ENCODE measurements at places on chromosomes 12 and 14.

DNA sequence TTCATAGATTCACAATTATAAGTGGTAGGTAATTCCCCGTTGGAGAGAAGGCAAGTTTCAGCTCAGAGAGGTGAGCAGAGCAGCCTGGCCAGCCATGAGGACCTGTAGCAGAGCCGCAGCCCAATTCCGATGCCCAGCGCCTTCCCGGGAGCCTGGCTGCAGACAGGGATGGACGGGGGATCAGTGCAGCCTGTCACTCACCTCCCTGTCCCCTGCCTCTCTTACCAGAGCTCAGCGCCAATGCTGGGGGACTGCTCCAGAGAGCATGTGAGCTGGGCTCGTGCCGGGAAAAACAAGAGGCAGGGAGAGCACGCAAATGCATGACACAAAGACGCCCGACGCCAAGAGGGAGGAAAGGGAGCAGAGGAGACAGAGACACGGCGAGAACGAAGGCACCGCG, 231.9 kb downstream of the BCL11B start:
- DNase-seq: no peak

- DNase-seq: no peak
These were observed 213.1 kb upstream of the FLRT2 start for GRCh38 chr14:85316701-85317410.

GRCh38 chr14:24875203-24875838, 174.6 kb downstream of the STXBP6 start:
- DNase-seq: no peak

DNA sequence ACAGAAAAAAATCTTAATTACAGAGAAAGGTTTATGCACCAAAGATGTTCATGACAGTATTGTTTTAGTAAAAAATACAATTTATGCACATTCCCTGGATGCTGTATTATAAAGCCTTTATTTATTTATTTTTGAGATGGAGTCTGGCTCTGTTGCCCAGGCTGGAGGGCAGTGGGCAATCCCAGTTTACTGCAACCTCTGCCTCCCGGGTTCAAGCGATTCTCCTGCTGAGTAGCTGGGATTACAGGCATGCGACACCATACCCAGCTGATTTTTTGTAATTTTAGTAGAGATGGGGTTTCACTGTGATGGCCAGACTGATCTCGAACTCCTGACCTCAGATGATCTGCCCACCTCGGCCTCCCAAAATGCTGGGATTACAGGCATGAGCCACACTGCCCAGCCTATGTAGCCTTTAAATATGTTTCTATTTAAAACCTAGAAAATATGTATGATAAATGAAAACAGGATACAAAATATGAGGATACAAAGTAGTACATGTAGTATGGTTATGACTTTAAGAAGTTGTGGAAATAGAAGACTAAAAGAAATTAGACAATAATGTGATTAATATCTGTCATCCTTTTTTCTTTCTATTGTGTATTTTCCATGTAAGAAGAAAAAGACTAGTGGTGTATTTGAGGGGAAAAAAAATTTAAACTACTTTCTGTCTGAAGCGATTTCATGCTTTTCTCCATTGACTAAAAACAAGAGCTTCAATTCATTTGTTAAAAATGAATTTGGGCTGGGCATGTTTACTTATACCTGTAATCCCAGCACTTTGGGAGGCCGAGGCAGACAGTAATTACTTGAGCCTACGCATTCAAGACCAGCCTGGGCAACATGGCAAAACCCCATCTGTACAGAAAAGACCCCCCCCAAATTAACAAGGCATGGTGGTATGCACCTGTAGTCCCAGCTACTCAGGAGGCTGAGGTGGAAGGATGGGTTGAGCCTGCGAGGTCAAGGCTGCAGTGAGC, 13.1 kb downstream of the ATF1 start:
- DNase-seq: no peak

DNA sequence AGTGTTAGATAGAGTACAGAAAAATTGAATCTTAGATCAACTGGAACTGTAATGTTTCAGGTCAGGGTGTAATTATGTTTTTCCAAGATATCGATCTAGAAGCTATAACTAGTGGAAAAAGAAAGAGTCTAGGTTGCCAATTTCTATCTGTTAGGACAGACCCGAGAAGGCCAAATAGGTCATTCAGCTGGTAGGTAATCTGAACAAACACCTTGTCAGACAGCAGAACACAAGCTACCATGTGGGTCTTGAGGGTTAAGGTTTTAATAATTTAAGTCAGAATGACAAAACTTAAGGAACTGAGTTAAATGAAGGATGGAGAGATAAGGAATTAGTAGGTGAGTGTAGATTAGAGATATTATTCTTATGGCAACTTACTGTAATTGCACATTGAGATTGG, 44.9 kb upstream of the KCNMB4 start:
- DNase-seq: no peak

DNA sequence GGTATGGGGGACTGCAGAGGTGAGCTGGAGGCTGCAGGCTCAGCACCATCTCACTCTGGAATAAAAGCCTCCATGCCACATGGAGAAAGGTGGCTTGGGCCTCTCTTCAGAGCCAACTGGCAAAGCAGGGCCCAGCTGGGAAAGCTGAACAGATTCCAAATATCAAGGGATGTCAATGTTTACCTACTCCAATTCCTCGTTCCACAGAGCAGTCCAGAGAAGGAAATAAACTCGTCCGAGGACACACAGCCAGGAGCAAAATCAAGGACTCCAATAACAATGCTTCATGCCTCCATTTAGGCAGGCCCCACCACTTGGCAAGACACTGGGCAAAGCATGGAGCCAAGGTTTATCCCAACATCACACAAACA, 36.3 kb upstream of the PNMA1 start:
- DNase-seq: no peak

- DNase-seq: no peak
These were observed 27.4 kb upstream of the PAPLN start for GRCh38 chr14:73209953-73210352.

GRCh38 chr12:55446326-55446725, 2.5 kb downstream of the OR6C2 start:
- no peak for DNase-seq

- peak; percentile 50 for DNase-seq
These were observed 2.3 kb upstream of the NOP2 start for GRCh38 chr12:6570264-6570887.

GRCh38 chr12:98372340-98373024, 142.9 kb upstream of the TMPO start:
- no peak for DNase-seq

DNA sequence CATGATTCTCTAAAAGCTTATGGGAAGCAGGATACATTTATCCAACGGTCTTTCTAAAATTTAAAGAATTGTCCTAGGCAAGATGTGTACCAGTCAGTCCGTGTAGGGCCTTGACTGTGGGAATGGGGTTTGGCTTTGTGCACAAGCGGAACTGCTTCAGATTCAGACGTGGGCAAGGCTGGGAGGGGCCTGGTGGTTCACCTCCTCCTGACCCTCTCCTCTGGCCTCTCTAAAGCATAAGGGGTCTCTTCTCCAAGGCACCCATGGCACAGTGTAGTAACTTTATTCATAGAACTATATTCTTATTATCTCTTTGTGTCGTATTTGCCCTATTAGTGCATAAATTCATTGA, 121.2 kb upstream of the PTPRB start:
- no peak for DNase-seq

GRCh38 chr14:104593241-104593701, 11.3 kb downstream of the TMEM179 start:
- DNase-seq: no peak

DNA sequence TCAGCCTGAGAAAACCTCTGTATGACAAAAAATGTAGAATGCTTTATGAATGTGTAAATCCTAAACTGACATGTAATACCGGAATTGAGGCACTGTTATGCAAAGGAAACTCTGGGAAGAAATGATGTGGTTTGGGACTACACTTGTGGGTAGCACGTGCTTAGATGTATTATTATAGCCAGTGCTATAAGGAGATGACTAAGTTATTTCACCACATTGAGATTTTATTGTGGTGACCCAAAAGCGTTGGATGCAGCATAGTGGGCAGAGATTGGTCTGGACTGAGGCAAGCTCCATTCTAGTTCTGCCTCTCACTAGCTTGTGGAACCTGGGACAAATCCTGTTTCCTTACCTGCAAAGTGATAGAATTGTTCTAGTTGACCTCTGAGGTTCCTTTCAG, 172.2 kb downstream of the SNAPC1 start:
- no peak for DNase-seq

GRCh38 chr14:101222362-101223070, 319.0 kb upstream of the RTL1 start:
- DNase-seq: no peak

DNA sequence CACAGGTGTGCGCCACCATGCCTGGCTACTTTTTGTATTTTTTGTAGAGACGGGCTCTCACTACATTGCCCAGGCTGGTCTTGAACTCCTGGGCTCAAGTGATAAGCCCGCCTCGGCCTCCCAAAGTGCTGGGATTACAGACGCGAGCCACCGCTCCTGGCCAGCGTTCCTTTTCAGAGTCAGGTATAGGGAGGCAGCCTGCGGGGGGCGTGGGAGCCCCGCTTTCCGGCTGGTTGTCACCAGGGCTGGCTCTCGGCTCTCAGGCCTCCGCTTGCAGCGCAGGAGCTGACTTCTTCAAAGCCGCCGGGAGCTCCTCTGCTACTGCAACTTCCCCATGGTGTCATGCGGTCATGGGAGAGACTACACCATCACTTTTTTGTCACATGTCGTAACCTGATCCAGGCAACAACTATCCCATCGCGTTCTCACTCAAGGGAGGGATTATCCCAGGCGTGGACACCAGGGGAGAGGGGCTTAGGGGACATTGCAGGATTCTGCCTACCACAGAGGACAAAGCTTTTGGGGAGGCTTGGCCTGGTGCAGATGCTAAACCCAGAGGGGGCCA, 129.4 kb downstream of the SCARB1 start:
- DNase-seq: no peak

DNA sequence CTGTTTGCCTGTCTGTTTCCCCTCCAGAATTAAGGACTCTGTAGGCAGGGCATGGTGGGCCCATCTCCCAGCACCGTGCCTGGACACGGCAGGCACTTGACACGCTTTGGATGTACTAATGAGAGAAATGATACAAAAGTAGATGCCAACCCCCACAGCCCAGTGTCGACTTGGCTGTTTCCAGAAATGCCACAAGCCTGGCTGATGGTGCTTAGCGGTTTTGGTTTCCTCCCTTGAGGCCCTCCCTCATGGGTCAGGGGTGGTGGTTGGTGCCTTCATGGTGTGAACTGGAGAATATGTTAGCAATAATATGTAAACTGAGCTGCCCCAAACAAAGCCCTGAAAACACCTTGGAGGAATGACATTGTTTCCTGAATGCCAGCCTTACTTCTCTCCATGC, 55.5 kb upstream of the ESRRB start:
- DNase-seq: no peak

DNA sequence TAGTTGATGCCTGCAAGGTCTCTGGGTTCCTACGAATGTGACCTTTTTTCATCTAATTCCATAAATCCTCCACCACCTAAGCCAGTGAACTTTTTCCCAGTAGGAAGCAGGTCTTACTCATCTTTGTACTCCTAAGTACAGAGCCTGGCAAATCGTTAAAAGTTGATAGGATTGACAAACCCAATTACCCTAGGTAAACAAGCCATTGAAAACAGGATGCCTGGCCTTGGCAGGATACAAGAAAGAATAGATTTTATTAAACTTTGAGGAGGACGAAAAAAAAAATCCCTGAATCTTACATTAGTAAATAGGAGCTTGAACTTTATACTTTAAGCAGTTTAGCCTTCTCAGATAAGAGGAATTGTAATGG, 5.6 kb downstream of the TBPL2 start:
- no peak for DNase-seq

- no peak for DNase-seq
These were observed 12.4 kb downstream of the REM2 start for GRCh38 chr14:22895402-22895801.

- DNase-seq: no peak
These were observed 913.7 kb downstream of the RPS29 start for GRCh38 chr14:48672506-48672905.

GRCh38 chr12:75641031-75641780, 129.8 kb upstream of the KRR1 start:
- no peak for DNase-seq

- no peak for DNase-seq
These were observed 21.2 kb downstream of the POLR3B start for GRCh38 chr12:106378788-106379187.

GRCh38 chr14:45698462-45699134, 445.6 kb upstream of the MIS18BP1 start:
- no peak for DNase-seq

DNA sequence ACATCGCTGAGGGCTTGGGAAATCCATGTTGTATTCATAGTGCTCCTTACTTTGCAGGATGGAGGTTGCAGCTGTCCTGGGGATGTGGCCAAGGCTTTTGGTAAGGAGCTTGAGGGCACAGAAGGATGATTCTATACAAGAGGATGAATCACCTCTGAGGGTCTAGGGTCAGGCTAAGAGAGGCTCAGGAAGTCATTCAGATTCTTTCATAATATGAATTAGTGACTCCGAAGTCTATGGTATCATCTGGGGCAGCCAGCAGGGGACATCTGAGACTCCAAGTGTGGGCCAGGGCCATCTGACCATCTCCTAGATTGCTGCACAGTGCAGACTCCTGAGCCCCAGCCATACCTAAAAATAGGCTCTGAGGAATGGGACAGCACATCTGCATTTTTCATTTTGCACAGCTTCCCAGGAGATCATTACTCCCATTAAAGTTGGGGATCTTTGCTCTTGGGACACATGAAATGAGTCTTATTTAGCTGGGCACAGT, 4.8 kb downstream of the GMPR2 start:
- no peak for DNase-seq

GRCh38 chr12:10372559-10372958, 17.3 kb downstream of the KLRK1 start:
- no peak for DNase-seq

DNA sequence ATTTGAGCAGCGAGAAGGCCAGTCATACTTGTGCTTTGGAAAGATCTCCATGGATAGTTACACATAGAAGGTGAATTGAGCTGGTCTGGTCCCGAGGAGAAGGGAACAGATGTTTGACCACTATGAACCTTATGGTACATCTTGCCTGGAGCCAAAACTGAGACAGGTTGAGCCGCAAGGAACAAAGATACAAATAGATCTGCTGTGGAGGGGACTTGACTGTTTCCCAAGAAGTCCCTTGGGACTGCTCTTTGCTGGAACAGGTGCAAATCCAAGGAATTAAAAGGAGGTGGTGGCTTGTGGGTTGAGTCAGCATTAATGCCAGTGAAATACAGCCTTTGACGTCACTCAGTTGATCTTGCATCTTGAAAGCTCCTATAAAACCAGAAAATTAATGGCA, 68.8 kb upstream of the PRIMA1 start:
- DNase-seq: no peak

DNA sequence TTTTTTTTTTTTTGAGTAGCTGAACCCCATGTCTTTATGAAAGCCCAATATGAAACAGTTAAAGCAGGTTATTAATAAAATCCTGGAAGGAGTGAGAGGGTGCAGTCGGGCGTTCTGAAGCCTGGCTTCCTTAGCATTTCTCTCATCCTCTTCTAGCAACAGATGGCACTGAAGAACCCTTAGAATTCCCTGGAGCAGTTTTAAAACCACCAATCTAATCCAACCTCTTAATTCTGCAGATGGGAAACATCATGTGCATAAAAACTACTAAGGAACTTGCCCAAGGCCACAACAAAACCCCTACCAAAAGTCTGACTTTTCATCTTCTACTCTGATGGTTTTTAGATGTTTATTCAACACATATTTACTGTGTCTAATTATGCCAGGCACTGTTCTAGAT, 25.2 kb downstream of the PRDM4 start:
- DNase-seq: no peak

GRCh38 chr14:56351861-56352260, 227.7 kb upstream of the TMEM260 start:
- DNase-seq: no peak

Measured in D721Med (cell line).